ENCODE measurements at places on chromosomes 2 and 18.

DNA sequence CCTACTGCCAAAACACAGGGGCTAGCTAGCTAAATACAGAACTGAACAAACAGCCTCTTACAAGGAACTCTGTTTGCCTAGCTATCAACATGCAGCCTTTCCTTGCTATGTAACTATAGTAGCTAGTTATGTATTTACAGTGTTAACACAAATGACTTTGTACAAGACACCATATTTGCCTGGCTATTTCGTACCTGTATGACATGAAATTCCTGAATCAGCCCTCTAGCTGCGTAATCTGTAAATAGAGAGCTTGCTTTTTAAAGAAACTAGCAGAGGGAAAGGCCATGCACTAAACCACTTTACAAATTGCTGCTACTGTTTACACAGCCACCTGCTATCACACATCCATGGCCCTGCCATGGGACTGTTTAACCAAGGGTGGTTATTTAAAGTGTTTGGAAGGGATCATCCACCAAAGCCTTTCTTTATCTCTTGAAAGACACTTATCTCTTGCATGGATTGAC, 248.7 kb downstream of the TFCP2L1 start:
- no peaks in the 10 kb centered on the region for H3K4me1 ChIP-seq
- no peak overlapping the region for H3K4me3 ChIP-seq
- H3K27ac ChIP-seq: no peak overlapping the region
- no peak for DNase-seq

DNA sequence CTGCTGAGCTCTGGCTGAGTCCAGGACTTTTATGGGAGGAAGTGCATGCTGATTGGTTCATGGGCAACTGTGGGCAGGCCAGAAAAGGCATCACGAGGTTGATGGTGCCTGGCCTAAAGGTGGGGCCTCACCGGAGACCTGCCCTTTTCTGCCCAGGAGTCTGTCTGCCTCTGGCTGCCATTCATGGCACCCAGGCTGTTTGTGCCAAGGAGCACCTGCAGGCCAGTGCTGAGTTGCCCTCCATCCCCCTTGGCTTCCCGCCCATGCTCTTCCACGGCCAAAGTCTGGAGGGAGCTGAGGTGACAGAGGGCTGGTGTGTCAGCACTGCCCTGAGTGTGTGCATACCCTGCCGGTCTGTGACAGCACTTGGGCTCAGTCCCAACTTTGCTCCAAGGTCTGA, 123.2 kb downstream of the PTH2R start:
- H3K27ac ChIP-seq: no peak overlapping the region
- H3K27me3 ChIP-seq: no peaks in the 10 kb centered on the region
- no peak for DNase-seq
- no peaks in the 10 kb centered on the region for H3K36me3 ChIP-seq
- H3K4me1 ChIP-seq: no peaks in the 10 kb centered on the region

DNA sequence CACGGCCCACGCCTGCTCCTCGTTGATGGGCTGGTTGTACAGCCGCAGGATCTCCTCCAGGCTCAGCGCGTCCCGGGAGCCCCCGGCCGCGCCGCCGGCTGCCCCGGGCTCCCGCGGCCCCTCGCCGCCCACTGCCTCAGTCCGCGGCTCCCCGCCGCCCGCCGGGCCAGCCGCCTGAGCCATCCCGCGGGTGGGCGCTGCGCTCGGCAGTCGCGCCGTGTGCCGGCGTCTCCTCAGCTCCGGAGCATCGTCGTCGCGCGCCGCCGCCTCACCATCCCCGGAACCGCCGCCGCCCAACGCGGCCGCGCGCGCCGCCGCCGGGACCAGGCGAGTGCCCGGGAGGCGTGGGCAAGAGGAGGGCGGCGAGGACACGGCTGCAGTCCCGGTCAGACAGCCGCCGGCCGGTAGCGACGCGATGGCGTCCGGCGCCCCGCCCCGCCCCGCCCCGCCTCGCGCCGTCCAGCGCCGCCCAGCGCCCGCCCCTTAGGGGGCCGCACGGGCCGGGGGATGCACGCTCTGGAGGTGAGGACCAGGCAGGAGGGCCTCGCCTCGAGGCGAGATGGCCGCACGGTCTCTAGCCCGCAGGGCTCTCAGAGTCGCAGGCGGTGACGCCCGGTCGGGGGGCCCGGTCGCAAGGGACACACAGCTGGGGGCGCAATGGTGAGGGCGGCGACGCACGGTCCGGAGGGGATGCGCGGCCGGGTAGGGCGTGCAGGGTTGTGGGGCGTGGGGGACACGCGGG, at the start of gene SPIRE1:
Gene SPIRE1, minus strand, starts transcription at position 424 of the 742 bp plus-strand sequence. Its CDS starts 241 bp downstream, at position 183.
- H3K4me1 ChIP-seq: peaks cover 27% of the 10 kb centered on the region
- H3K36me3 ChIP-seq: peaks cover 12% of the 10 kb centered on the region
- peaks cover 6% of the 10 kb centered on the region for H3K27me3 ChIP-seq
- DNase-seq: peak; percentile 34
- H3K4me3 ChIP-seq: peak within 1 kb of the TSS; percentile 85

GRCh38 chr2:217706513-217706912, 296.3 kb downstream of the TNS1 start:
- no peak overlapping the region for H3K27ac ChIP-seq
- H3K4me3 ChIP-seq: no peak overlapping the region
- H3K36me3 ChIP-seq: no peaks in the 10 kb centered on the region
- DNase-seq: no peak

- DNase-seq: no peak
- no peaks in the 10 kb centered on the region for H3K36me3 ChIP-seq
- peaks cover 7% of the 10 kb centered on the region for H3K4me1 ChIP-seq
- peaks cover 32% of the 10 kb centered on the region for H3K27me3 ChIP-seq
Measured at GRCh38 chr2:38466876-38467767, 90.0 kb upstream of the ATL2 start.

- no peak overlapping the region for H3K27ac ChIP-seq
- no peak overlapping the region for H3K4me3 ChIP-seq
- no peaks in the 10 kb centered on the region for H3K27me3 ChIP-seq
- H3K36me3 ChIP-seq: no peaks in the 10 kb centered on the region
Measured at GRCh38 chr2:159065313-159065712, 96.9 kb downstream of the TANC1 start.

GRCh38 chr18:79356435-79356834, 39.3 kb upstream of the NFATC1 start:
- DNase-seq: no peak
- H3K36me3 ChIP-seq: peaks cover 7% of the 10 kb centered on the region
- no peaks in the 10 kb centered on the region for H3K4me1 ChIP-seq
- no peak overlapping the region for H3K4me3 ChIP-seq
- no peak overlapping the region for H3K27ac ChIP-seq

DNA sequence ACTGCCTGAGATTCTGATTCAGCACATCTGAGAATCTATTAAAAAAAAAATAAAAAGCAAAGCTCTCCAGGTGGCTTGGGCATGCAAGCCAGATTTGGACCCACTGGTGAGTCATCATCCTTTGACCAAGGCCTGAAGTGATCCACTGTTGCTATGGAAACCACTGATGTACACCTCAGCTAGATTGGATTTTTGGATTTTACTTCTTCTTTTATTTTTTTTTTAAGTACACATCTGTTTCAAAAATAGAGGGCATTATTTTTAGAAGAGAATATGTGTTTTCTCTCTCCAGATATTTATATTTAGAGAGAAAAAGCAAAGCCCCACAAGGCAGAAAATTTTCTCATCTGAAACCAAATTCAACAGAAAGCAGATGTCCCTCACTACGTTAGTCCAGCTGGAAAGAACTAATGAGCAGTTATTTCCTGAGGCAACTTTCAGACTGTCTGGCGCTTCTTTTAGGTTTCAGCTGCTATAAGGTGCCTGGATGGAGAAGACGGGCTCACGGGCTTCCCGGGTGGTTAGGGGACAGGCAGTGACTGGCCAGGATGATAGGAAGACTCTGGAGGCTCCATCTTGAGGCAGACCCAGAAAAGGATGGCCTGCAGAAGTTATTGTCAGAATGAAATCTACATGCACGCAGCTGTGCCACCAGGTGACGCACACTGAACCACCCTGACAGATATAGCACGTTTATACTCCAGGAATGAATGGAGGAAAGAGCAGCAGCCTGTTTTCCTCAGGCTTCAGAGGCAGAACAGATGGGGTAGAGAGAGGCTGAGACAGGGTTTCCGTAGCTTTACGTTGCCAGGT, 50.5 kb downstream of the MRPL35 start:
- no peak overlapping the region for H3K27ac ChIP-seq
- H3K4me1 ChIP-seq: no peaks in the 10 kb centered on the region
- DNase-seq: no peak
- H3K4me3 ChIP-seq: no peak overlapping the region
- no peaks in the 10 kb centered on the region for H3K36me3 ChIP-seq
- H3K27me3 ChIP-seq: peaks cover 8% of the 10 kb centered on the region

DNA sequence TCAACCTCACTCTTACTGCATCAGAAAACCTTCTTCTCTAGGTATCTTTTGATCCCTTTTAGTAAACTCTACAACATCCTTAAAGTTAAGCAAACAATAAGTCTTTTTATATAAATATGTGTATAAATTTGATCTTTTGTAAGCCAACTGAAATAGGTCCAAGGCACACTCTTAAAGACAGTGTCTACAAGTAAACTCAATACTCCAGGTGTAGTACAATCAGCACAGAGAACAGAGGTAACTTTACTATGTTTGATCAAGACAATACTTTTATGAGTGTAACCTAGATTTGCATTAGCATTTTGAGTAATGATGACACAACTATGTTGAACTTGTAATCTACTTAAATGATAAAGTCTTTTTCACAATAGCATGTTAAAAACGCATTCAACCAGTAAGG, 593.1 kb upstream of the CHAC2 start:
- H3K27me3 ChIP-seq: no peaks in the 10 kb centered on the region
- H3K36me3 ChIP-seq: no peaks in the 10 kb centered on the region
- H3K27ac ChIP-seq: no peak overlapping the region
- no peak overlapping the region for H3K4me3 ChIP-seq
- no peaks in the 10 kb centered on the region for H3K4me1 ChIP-seq

- H3K4me3 ChIP-seq: no peak overlapping the region
- no peak for DNase-seq
- H3K4me1 ChIP-seq: no peaks in the 10 kb centered on the region
- no peaks in the 10 kb centered on the region for H3K27me3 ChIP-seq
Measured at GRCh38 chr2:129067953-129068352, 749.3 kb upstream of the HS6ST1 start.

DNA sequence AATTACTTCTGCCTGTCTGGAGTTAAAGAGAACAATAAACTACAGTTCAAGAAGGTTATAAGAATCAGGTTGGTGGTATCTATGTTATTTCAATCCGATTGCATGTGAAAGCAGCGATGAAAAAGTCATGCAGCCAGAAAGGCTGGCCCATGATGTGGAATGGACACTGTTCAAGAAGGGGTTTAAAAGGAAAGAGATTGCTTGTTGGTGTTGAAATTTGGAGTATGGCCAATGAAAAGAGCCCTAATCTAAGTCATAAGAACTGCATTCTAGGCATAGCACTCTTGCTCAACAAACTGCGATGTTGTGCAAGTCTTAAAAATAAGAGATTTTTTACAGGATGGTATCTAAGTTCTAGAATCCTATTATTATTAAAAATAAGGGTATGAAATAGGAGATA, 61.3 kb downstream of the EFEMP1 start:
- H3K36me3 ChIP-seq: no peaks in the 10 kb centered on the region
- H3K27ac ChIP-seq: no peak overlapping the region
- no peak for DNase-seq
- no peak overlapping the region for H3K4me3 ChIP-seq
- H3K4me1 ChIP-seq: no peaks in the 10 kb centered on the region
- H3K27me3 ChIP-seq: no peaks in the 10 kb centered on the region
